ENCODE measurements at places on chromosomes 4 and X. TPM values are rescaled to one million over a fixed set of nuclear protein-coding genes. Genes with fewer than 3 reads are reported as not detected.

DNA sequence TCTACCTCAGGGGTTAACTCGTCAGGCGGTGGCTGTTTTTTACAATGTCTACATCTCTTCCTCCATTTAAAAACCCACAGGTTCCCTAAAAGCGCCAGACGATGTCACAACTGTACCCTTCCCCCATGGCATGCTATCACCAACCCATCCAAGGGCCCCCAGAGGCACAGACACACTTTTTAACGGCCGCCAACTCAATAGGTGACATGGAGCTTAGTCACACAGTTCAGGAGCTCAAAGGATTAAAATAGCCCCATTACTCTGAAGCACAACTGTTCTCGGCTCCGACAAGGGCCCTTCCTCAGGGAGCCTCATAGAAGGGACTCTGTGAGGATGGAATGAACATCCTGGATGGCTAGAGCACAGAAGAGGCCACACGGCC lies 12.4 kb downstream of the SH3KBP1 start:
- no peak for DNase-seq

The AFP gene
- polyA plus RNA-seq, result not detected

The HDAC6 gene
- polyA plus RNA-seq, result 94.3 TPM

The HMX1 gene
- 0.14 TPM for polyA plus RNA-seq

- DNase-seq, result no peak
Observed at GRCh38 chr4:35151816-35152572, 1092.3 kb downstream of the ARAP2 start.

DNA sequence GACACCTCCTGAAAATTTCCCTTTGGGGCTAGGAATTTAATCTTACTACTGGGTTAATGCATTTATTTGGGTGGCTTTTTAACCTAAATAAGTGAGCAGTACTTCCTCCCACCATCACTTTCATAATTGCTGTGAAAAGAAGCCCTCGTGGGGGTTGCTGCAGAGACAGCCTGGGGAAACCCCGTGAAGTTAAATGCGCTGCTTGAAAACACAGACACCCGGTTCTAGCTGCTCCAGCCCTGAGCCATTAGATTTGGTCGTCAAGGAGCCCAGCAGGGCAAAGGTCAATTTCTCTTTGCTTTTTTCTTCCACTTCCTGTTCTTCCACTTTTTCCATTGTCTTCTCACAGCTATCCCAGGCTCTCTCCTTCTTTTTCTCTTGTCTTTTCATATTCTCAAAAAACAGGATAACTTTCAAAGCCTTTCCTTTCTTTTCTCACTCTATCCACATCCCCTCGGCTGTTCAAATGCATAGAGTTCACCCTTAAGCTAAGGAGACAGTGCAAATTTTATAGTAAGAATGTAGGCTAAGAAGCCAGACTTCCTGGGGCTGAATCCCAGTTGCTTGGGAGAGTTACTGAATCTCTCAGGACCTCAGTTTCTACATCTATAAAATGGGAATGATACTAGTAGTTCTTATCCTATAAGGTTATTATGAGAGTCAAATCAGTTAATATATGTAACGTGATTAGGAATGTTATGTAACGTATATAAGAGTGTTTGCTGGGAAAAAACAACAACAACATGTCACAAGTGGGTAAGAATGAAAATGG lies 91.5 kb upstream of the ZNF827 start:
- DNase-seq, result no peak

- no peak for DNase-seq
Observed at GRCh38 chrX:111917591-111917990, 41.6 kb downstream of the TRPC5OS start.
